ENCODE measurements at places on chromosomes 1 and 21.

DNA sequence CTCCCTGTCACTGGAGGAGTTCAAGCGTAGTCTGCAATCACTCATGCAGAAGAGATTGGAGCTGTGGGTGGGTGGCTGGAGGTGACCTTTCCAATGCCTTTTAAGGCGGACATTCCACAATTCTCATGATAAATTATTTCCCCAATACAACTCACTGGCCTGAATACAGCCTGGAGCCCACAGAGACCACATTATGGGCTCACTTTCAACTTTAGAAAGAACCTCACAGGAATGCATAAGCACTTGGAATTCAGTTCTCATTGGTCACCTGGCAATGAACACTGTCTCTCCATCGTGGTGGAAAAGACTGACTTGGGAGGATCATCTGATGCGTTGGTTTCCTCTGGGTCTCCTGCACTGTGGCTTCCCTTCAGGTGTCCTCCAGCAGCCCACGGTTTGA, 151.8 kb upstream of the KCND3 start:
- H3K27me3 ChIP-seq: no peaks in the 10 kb centered on the region
- no peak overlapping the region for H3K4me3 ChIP-seq
- H3K4me1 ChIP-seq: no peaks in the 10 kb centered on the region
- DNase-seq: no peak
- H3K27ac ChIP-seq: no peak overlapping the region

- H3K36me3 ChIP-seq: no peaks in the 10 kb centered on the region
- H3K27me3 ChIP-seq: no peaks in the 10 kb centered on the region
- peak; percentile 80 for DNase-seq
- no peak overlapping the region for H3K27ac ChIP-seq
Observed at GRCh38 chr1:9589144-9589718, 520 bp downstream of the TMEM201 start.

DNA sequence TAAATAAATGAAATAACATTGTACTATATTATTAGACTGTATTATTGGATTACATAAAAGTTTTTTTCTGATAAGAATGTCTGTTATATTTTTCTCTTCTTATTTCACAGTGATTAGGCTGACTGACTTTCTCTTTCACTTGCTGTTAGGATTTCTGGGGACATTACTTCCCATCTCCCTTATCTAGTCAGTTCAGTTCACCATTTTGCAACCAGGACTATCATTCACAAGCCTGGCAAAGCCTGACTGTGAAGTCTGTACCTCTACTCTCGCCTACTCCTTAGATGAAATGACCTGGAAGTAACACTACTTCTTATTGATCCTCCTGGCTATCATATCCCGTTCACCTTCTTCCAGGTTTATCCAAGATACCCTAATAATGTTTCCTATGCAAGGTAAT, 676.6 kb downstream of the USP25 start:
- H3K27ac ChIP-seq: no peak overlapping the region
- no peaks in the 10 kb centered on the region for H3K27me3 ChIP-seq
- no peak for DNase-seq
- H3K4me1 ChIP-seq: no peaks in the 10 kb centered on the region
- H3K36me3 ChIP-seq: no peaks in the 10 kb centered on the region
- H3K4me3 ChIP-seq: no peak overlapping the region

- DNase-seq: no peak
- H3K27me3 ChIP-seq: no peaks in the 10 kb centered on the region
- H3K4me3 ChIP-seq: no peak overlapping the region
- no peaks in the 10 kb centered on the region for H3K4me1 ChIP-seq
- H3K36me3 ChIP-seq: no peaks in the 10 kb centered on the region
Observed at GRCh38 chr1:225603538-225604354, 49.2 kb downstream of the ENAH start.

GRCh38 chr1:211320980-211321379, 5.7 kb upstream of the TRAF5 start:
- no peak overlapping the region for H3K4me3 ChIP-seq
- no peaks in the 10 kb centered on the region for H3K36me3 ChIP-seq
- H3K27ac ChIP-seq: no peak overlapping the region
- DNase-seq: no peak
- H3K4me1 ChIP-seq: no peaks in the 10 kb centered on the region

DNA sequence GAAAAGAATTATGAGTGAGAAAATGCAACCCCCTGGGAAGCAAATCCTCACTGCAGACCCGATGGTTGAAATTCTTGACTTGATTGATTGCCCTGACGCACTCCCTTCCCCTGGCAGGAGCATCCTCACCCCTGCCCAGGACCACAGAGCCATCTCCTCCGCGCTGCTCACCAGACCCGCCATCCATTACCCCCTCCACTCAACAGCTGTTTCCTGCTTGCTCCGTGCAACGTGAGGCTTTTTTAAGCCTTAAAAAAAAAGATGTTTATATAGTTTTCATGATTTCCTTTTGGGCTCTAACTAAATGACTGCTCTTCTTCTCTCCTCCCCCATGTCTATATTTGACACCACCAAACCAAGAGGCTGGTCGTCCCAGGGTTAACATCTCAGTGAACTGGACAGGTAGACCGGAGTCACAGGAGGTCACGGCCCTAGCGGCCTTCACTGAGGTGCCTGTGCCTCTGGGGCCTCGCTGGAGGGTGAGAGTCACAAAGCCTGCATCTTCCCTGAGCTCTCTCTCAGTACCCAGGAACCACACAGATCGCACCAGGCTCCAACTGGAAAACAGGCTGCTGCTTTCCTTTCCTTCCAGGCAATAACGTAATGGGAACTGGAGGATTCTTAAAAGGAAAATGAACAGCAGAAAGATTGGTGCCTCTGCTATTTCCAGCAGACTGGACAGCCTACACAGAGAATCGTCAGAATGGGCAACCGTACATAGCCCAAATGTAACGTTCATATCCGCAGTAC, 49.8 kb downstream of the ZBTB18 start:
- DNase-seq: no peak
- H3K4me3 ChIP-seq: no peak overlapping the region
- no peaks in the 10 kb centered on the region for H3K27me3 ChIP-seq
- H3K36me3 ChIP-seq: no peaks in the 10 kb centered on the region
- no peaks in the 10 kb centered on the region for H3K4me1 ChIP-seq

DNA sequence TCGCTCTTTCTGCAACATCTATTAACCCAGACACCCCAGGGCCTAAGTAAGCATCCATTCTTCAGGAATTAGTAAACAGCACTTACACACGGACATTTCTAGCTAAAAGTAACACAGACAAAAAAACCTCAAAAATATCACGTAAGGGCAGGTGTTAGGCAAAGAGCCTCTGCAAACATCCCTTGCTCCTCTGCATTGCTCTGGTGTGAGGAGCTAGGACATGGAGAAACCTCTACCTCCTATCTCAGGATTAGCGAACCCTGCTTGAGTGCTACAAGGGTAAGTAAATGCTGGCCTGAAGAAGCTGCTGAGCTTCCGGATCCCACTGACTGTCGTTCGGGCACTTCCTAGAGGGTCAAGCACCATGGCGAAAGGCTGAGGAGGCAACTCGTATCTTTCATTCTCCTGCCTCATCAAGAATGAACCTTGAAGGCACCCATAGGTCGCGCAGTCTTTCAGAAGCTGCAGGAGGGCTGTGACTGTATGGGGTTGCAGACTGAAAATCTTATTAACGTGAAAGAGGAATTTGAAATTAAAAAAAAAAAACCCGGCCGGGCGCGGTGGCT, 2.1 kb downstream of the PTGER3 start:
- no peak for DNase-seq
- H3K27ac ChIP-seq: peak overlapping the region; percentile 52
- H3K4me3 ChIP-seq: peak overlapping the region; percentile 94
- no peaks in the 10 kb centered on the region for H3K36me3 ChIP-seq
- H3K4me1 ChIP-seq: no peaks in the 10 kb centered on the region

GRCh38 chr1:185556561-185556960, 177.6 kb upstream of the HMCN1 start:
- no peaks in the 10 kb centered on the region for H3K4me1 ChIP-seq
- DNase-seq: no peak
- H3K27ac ChIP-seq: no peak overlapping the region

DNA sequence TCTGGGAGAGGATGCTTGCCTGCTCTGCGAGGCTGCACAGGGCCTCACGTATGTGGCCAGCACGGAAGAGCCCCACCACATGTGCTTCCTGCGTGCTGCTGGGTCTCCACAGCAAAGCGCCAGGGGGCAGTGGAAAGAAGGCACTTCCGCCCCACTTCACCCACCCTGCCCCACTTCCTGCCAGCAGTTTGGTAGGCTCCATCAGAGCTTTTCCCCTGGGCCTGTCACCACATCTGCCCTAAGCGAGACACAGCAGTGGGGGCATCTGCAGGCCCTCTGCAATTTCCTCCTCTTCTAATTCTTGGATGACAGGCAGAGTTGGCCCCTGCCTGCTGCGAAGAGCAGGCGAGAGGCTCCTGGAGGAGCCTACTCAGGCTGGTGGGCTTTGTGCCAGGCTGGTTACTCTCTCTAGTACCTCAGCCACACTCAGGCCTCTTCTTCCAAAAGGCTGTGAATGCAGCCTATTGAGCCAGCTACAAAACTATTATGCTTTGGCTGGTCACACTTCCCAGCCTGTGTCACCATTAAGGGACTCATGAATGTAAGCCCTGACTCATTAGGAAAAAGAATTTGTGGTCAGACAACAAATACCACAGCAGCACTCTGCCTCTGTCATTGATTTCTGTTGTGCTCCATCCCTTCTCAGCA, 25.0 kb downstream of the CD244 start:
- H3K36me3 ChIP-seq: no peaks in the 10 kb centered on the region
- no peaks in the 10 kb centered on the region for H3K27me3 ChIP-seq
- no peaks in the 10 kb centered on the region for H3K4me1 ChIP-seq

DNA sequence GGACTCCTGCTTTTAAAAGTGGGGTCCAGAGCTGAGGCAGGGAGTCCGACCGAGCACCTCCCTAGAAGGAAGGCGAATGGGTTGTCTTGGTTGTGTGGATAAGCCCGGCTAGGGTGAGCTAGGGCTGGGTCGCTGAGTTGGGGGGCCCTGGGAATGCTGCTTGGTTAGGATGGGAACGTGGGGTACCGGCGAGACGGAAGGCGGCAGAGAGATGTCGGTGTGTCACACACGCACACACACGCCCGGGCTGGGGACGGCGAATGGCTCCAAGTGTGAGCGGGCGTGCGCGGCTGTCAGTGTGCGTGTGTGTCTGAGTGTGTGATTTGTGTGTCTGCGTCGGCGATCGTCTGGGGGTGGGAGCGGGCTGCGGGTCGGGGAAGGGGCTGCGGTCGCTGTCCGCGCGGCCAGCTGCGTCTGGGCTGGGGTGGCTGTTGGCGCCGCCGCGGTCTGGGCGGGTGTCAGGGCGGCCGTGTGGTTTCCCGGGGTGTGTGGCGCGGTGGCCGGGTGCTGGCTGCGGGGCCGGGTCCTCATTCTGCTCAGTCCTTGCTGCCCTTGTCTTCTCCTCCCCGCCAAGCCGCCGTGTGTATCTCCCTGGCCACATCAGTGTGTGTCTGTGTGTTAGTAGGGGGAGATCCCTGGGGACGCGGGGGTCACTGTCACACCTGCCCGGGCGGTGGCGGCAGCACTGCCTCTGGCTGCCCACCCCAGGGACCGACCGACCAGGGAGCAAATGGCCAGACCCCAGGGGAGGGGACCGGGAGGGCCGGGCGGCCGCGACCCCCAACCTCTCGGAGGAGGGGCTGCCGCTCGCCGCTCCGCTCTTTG, 1.1 kb downstream of the EFNA3 start:
- DNase-seq: peak; percentile 78
- H3K27me3 ChIP-seq: no peaks in the 10 kb centered on the region
- no peaks in the 10 kb centered on the region for H3K4me1 ChIP-seq

- H3K27me3 ChIP-seq: no peaks in the 10 kb centered on the region
- H3K27ac ChIP-seq: no peak overlapping the region
- no peak overlapping the region for H3K4me3 ChIP-seq
Observed at GRCh38 chr21:24123785-24124184, 1483.5 kb downstream of the MRPL39 start.

DNA sequence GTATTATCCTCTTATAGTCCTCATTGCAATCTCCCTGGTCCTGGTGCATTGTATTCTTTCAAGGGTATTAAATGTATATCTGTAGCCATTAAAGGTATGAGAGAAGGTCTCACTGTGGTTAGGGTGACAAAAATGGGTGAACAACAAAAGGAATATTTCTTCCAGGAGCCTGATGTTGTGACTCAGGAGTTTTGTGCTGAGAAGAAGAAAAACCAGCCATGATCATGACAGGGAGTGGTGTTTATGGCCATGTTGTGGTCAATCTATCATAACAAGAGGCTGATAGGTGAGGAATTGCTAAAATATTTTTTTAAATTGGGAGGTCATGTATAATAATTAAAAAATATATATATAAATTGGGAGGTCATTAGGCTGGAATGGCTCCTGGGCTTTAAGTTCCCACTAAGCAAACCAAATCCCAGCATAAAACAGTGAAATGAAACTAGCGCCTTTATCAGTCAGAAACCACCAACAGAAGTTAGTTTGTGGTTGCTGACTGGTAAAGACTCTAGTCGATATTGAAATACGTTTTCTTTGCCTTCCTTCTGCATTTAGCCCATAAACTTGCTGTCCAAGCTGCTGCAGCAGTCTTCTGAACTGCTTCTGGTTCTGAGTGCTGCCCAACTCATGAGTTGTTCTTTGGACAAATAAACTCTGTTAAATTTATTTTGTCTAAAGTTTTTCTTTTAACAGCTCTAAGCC, 60.3 kb downstream of the TBX19 start:
- H3K27ac ChIP-seq: no peak overlapping the region
- DNase-seq: no peak
- no peak overlapping the region for H3K4me3 ChIP-seq
- H3K4me1 ChIP-seq: no peaks in the 10 kb centered on the region
- no peaks in the 10 kb centered on the region for H3K27me3 ChIP-seq
- H3K36me3 ChIP-seq: no peaks in the 10 kb centered on the region

GRCh38 chr1:113088972-113089371, 16.0 kb downstream of the LRIG2 start:
- H3K4me3 ChIP-seq: no peak overlapping the region
- no peaks in the 10 kb centered on the region for H3K4me1 ChIP-seq
- no peaks in the 10 kb centered on the region for H3K27me3 ChIP-seq
- H3K27ac ChIP-seq: no peak overlapping the region
- DNase-seq: no peak

DNA sequence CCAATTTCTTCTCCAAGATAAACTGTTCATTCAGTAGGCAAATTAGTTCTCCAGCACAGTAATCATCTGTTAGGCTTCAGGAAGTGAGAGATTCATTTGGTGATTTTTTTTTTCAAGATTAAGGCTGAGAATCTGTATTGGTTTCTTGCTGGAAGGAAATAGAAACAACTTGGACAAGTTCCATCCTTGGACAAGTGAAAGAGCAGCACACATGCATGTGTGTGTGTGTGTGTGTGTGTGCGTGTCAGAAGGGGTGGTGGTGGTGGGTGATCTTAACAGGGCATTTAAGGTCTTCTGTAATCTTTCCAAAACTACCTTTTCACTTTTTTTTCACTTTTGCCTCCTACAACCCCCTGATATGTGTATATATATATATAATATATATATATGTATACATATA, 15.9 kb upstream of the SUCO start:
- H3K27me3 ChIP-seq: no peaks in the 10 kb centered on the region
- no peak overlapping the region for H3K27ac ChIP-seq
- H3K4me3 ChIP-seq: no peak overlapping the region
- no peaks in the 10 kb centered on the region for H3K36me3 ChIP-seq

GRCh38 chr1:197838836-197839235, 63.6 kb upstream of the DENND1B start:
- H3K4me1 ChIP-seq: no peaks in the 10 kb centered on the region
- DNase-seq: no peak
- H3K27me3 ChIP-seq: peaks cover 4% of the 10 kb centered on the region
- H3K4me3 ChIP-seq: no peak overlapping the region
- H3K27ac ChIP-seq: no peak overlapping the region
